Renal cortex interstitium (tissue), 15 donors: ENCODE measurements at places on chromosomes 4 and X.

DNA sequence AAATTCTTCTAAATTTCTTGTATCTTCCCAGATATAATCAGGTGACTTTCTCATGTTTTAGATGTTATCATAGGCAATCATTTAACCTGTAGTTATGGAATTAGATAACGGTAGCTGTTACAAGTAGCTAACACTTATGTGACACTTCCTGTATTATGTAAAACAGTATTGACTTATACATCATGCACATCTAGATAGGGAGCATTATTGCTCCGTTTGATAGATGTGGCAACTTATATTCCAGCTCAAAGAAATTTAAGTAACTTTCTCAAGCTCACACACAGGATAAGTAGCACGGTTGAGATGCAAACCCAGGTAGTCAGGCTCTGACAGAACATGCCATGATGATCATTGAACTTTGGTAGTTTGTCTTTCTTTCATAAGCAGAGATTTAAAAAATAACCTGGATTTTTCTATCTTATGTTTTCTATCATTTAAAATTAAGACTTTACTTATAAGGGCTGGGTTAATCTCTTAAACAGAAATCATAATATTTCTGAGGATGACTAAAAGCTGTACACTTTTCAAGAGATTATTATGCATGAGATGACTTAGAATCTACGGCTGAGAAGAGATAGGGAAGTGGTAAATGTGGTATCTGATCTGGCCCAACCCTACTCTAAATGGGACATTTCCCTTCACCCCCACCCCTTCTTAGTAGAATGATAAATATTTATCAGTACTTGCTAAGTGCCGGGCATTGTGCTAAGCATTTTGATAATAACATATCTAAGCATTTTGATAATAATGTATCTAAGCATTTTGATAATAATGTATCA lies 69.1 kb upstream of the HPGD start:
- no peak for DNase-seq

DNA sequence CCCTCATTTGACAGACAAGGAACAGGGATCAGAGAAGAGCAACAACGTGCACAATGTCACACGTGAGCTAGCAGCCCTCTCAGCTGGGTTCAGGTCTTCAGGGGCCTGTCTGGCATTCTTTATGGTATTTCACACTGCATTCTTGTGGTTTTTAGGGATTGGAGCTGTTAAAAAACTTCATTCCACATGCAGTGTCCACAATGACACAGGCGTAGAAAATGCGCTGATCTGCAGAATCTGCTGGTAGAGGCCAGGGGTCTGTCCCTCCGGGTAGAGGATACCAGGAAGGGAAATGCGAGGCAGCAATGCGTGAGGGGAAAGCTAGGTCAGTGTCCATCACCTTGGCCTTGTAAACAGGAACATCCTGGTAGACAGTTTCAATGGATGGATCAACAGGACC lies 36.6 kb downstream of the MAP7D3 start:
- DNase-seq, result no peak

GRCh38 chr4:88793475-88793874 lies 95.8 kb upstream of the NAP1L5 start:
- DNase-seq, result no peak

GRCh38 chr4:2263926-2264321 lies 2.0 kb upstream of the MXD4 start:
- DNase-seq, result no peak

- DNase-seq, result no peak
These were observed at the start of gene ARX for GRCh38 chrX:25015486-25016360. Gene ARX (minus strand): TSS chrX:25015965. CDS start chrX:25015737, 228 bp downstream.

GRCh38 chrX:38142610-38143009 lies 78.1 kb downstream of the SRPX start:
- no peak for DNase-seq
